ENCODE measurements at places on chromosomes 3 and 15.

- no peak for DNase-seq
Measured at GRCh38 chr15:71043373-71043772, 71.9 kb upstream of the THSD4 start.

DNA sequence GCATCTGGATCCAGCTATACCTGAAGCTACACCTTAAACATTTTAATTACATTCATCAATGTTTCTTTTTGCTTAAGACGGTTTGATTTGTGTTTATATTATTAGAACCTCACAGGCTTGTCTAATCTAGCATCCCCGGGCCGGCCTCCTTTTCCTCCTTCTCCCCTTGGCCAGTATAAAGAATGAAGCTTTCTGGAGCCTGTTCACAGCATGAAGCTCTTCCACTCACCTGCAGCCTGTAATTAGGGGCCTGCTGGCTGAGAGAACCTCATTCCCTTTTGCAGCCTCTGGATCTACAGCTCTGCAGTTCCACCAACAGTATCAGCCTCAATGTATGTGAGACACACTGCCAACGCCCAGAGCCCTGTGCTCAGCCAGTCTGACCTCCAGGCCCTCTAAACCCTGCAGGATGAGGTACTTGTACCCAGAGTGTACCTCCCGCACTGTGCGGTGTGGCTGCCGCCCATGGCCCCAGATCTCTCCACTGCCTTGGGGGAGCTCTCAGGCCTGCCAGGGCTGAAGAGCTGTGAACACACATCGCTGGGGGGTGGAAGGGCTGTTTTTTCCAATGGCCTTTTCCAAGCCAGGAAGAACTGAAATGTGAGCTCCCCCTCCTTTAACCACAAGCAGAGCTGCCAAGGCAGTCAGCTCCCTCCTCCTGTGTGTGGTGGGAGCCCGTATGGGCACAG lies 114.7 kb upstream of the ALDH1A3 start:
- DNase-seq, result no peak

DNA sequence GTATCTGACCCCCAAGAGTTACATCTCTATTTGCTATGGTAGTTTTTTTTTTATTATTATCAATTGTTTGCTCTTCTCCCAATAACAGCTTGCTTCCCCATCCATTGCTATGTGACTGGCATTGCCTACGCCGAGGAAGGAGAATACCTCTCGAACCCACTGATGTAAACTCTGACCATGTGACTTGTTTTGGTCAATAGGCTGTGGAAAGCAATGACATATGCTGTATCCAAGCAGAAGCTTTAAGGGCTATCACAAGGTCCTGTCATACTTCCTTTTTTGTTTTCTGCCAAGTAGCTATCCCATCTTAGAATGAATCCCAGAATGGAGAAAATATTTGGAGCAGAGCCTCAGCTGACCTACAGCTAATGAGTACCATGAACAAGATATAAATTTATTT lies 111.0 kb upstream of the FRMD4B start:
- no peak for DNase-seq

- no peak for DNase-seq
Measured at GRCh38 chr15:88019656-88020055, 236.9 kb downstream of the NTRK3 start.

DNA sequence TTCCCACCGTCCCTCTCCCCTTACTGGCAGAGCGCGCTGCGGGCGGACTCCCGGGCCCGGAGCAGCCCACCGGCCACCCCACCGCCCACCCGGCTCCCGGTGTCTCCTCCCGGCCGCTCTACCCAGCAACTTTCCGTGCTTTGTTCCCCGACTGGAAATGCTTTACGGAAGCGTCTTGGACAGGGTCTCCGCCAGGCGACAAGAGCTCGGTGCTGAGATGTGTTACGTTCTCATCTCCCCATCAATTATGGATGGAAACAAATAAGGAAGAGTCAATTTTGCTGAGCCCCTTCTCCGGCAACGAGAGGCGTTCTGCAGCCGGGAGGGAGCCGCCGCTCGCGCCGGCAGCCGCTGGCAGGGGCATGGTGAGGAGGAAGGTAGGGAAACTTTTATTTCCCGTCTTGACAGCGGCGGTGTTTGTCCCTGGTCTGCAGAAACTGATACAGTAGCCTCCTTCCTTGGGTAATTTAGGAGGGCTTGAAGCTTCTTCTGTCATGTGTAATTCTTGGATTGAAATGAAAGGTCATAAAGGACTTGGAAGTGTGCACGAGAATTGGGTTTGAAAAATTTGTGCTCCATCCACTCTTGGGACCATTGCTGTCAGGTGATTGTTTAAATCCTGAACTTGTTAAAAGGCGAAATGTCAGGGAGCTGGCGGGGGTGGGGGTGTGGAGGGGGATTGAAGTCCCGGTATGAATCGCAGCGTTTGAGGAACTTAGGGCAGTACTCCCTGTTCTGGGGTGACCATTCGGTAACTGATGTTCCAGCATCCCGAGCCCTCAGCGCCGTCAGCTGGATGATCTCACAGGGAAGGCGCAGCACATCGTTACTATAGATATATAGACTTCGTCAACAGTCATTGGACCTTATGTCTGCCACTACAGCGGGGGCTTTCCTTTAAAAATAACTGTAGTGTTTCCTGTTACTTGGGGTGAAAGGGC lies 1.5 kb downstream of the SEMA6D start:
- no peak for DNase-seq
